ENCODE measurements at places on chromosomes 6 and 20.

GRCh38 chr6:4812068-4812467, 35.9 kb downstream of the CDYL start:
- DNase-seq: no peak

- DNase-seq: no peak
Measured at GRCh38 chr20:57459278-57459677, 65.7 kb downstream of the CTCFL start.

- peak; percentile 74 for DNase-seq
Measured at GRCh38 chr20:51444467-51444866, 98.1 kb downstream of the NFATC2 start.

DNA sequence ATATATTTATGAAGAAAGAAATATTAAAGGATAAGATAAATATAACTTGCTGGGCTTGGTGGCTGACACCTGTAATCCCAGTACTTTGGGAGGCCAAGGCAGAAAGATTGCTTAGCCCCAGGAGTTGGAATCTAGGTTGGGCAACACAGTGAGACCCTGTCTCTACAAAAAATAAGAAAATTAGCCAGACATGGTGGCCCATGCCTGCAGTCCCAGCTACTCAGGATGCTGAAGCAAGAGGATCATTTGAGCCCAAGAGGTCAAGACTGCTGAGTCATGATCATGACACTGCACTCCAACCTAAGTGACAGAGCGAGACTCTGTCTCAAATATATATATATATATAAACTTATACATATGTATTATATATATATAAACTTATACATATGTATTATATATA, 164.0 kb downstream of the MRPL14 start:
- DNase-seq: no peak

DNA sequence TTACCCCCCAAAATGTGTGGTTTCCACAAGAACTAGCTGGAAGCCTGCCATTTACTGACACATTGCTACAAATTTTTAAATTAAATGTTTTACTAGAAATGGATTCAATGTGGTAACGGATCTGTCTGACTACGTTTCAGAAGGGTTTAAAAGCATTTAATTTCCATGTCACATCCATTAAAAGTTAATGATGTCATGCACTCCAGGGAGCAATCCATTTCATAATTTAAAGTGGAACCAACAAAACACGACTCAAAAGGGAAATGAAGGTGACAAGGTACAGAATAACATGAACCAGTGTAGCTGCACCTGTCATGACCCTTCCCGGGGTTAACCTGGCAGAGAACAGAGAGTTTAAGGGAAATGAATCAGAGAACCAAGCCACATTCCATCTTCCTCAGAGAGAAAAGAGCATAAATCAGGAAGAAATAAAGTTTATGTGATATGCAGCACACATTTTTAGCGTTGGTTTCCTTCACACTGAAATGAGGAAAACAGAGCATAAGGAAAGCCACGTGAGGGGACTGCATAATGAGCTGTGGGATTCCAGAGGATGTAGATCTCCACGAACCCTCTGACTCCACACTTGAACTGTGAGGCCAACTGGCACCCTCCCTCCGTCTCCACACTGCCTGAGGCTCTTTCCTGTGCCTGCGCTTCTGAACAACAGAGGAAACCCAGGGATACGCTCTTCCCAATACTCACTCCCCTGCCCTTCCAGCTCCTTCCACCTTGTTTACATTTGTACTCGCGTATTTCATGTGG, 170.3 kb upstream of the AHI1 start:
- peak; percentile 58 for DNase-seq

GRCh38 chr6:106527117-106527516, 102.2 kb downstream of the RTN4IP1 start:
- DNase-seq: no peak

DNA sequence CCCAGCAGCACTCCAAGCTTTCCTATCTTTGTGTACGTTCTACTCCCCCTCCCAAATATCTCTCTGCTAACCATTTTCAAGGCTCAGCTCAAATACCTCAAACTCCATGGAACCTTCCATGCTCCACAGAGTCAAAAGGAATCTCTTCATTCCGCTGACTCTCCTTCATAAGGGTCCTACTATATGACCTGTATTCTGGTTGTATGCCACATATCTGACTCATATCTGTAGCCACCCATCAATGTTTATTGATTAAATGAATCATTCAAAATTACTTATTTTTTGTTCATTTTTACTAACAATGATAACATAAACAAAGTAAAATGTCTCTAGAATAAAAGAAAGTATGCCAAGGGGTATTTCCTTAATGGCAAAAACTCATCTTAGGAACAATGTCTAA, 123.2 kb downstream of the ARHGAP18 start:
- DNase-seq: no peak

DNA sequence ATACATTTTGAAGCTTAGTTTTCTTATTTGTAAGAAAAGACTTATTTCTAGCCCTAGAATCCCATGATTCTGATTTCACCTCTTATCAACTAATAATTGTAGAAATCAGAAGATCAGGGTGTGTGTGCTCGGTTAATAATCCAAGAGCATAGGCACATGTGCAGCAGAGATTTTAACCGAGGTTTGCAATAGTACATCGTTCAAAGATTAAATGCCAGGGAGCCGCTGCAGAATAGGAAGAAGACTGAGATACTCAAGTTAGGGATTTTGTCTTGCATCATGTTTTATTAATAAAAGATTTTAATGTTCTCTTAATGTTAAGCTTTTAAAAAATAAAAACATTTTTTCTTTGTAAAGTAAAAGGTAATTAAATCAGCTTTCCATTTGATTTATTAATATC, 6.9 kb downstream of the STX16 start:
- no peak for DNase-seq
